ENCODE measurements at places on chromosomes 3 and 15.

DNA sequence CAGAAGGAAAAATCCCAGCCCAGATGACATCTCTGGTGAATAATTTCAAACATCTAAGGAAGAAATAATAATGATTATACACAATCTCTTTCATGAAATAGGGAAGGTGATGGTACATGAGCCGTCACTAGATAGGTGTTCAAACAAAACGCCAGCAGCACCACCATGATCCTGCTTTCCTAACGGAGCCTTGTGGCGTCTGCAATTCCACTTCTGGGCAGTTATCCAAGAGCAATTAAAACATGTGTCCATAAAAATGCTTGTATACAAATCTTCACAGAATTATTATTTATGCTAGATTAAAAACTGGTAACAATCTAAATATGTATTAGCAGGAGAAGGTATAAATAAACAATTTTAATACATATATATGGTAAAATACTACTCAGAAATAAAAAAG lies 33.7 kb downstream of the RTP4 start:
- DNase-seq, result no peak

- no peak for DNase-seq
These were observed 121.7 kb downstream of the CHDH start for GRCh38 chr3:53724566-53724965.

DNA sequence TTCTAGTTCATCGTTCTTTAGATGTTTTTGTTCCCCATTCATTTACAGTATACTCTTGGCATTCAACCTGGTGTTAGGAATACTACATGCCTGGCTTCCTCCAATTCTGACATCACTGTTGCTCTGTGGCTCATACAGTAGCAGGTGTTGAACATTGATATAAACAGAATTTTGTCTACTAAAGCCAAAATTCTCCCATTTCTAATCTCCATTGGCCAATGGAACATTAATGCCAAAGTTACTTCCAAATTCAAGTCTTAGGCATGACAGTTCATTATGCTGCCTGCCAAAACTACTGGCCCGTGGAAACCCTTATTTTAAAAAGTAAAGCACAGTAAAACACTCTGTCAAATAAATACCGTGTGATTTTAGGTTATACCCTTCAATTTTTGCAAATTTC lies 368.0 kb downstream of the NAALADL2 start:
- no peak for DNase-seq

DNA sequence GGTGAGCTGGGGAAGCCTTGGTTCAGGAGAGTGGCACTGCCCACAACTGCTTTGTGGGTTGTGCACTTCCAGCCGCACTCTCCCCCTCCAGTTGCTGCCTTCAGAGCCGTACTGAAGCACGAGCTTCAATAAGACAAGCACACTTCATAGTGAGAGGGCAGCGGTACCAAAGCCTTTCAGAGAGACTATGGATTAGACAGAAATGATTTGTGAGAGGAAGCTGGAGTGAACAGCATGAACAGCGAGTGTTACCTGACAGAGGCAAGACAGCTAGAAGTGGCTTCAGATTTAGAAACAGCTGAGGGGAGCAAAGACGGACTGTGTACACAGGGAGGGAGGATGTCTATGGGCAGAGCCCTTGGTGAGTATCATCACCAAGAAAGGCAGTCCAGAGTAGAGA lies 31.1 kb downstream of the HCLS1 start:
- no peak for DNase-seq

DNA sequence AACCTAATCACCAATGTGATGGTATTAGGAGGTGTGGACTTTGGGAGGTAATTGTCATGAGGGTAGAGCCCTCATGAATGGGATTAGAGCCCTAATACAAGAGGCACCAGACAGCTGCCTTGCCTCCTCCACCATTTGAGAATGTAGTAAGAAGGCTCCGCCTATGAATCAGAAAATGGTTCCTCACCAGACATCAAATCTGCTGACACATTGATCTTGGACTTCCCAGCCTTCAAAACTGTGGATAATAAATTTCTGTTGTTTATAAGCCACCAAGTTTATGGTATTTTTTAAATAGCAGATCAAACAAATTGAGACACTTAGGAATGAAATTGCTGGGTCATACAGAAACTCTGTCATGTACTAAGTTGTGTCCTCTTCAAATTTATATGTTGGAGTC lies 56.8 kb upstream of the COL6A5 start:
- no peak for DNase-seq

DNA sequence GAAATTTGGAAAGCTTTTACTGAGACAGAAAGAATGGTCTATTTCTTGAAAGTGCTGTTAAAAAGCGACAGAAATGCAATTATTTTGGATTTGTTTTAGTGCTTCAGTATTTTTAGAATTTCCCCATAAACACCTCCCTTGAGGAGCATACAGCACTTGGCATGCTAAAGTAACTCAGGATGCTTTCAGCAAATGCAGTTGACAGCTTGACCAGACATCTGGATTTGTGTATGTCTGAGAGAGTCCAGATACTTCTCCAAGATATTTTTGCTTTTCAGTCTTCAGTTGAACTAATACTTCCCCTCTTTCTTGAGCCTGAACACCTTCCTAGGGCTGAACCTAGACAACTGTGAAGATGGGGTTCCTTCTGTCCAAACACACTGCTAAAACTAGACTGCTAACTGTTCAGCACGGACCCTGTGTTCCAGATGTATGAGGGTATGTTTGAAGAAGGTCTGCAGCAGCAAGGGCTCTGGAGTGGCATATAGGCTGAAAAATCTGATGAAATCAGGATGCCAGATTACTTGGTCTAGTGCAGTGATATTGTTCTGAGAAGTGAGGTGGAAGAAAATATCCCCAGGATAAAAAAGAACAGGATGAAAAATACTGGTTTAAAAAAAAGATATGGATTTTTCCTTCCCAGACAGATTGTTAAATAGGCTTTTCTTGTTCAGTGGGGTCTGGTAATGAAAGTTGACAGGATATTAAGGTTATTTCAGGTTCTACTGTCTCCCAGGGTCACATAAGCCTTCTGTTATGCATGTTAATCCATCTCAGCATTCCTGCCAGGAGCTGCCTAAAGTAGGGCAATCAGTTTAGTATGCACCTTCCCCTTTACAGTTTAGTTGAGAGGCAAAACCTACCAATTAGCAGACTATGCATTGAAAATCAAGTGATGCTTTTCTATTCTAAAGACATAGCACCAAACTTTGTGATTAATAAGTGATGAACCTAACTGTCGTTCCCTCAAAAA lies 516.9 kb upstream of the TBL1XR1 start:
- no peak for DNase-seq
